Stimulated activated CD8-positive, alpha-beta memory T cell treated with anti-CD3 and anti-CD28 coated beads, Interleukin-15, amount 100 ng/mL, for 24 hours (primary cell): ENCODE measurements at places on chromosomes 4 and X.

DNA sequence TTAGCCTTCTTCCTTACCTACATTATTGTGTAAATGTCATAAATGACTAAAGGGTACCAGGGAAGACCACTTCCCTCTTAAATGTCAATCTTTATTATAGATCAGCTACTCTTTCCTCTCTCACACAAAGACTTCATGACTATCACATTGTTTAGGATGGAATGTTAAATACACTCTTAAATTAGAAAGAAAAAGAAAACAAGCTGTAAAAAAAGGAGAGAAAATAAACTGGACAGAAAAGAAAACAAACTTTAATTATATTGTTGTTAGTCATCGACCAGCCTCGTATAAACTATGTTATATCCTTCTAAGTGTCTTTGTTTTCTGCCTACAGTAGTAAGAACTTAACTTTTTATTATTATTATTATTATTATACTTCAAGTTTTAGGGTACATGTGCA is 666.4 kb upstream of the NR3C2 start:
- DNase-seq: no peak

DNA sequence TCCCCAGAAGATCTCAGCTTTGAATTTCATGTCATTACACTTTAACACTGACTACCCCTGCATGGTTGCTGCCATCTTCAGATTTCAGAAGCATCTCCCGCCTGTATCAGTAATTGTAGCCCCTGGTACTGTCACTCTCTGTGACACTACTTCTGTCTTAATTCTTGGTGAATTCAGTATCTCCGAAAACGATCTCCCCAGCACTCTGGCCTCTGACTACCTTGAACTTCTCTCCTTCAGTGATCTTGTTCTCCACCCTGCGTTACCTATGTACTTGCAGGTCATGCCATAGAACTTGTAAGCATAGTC is 53.8 kb upstream of the ABCG2 start:
- no peak for DNase-seq

DNA sequence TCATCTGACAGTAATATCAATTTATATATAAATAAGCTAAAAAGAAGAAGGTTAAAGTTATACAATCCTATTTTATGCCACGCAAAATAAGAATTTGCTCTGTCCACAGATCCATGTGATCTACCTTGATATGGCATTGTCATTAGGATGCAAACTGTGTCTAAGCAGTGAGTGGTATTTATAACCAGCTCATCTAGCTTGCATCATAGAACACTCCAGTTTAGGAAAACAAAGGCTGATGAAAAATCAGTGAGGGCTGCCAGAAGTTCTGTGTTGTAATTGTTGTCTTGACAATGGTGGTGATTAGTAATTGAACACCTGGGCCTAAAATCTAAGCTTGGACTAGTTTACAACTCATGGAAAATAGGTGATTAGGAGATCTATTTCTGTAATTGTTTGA is 111.0 kb downstream of the CPE start:
- no peak for DNase-seq

DNA sequence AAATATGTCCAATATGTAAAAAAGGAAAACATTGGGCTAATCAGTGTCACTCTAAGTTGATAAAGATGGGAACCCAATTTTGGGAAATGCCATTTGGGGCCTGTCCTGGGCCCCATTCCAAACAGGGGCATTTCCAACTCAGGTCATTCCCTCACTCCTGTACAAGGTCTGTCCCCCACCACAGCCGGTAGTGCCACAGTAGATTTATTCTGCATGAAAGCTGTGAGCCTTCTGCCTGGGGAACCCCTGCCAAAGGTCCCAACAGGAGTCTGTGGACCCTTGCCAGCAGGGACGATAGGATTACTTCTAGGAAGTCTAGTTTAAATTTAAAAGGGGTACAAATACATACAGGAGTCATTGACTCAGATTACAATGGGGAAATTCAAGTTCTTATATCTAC is 317.6 kb upstream of the GNPDA2 start:
- no peak for DNase-seq

DNA sequence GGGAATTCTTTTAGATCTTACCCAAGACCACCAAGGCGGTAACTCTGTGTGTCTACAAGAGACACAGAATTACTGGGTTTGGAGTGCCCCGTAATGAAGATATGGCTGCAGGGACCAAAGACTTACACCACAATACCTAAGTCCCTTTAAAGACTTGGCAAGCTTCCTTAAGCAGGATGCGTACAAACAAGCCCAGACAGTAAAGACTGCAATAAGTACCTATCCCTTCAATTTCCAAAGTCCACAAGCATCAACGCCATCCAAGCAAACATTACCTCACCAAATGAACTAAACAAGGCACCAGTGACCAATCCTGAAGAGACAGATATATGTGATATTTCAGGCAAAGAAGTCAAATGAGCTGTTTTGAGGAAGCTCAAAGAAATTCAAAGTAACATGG is 42.3 kb upstream of the RNF128 start:
- DNase-seq: no peak

- no peak for DNase-seq
These were observed 25.5 kb downstream of the FAM120C start for GRCh38 chrX:54157561-54157960.

- DNase-seq: no peak
These were observed 756.9 kb downstream of the FAT4 start for GRCh38 chr4:126071346-126072333.

DNA sequence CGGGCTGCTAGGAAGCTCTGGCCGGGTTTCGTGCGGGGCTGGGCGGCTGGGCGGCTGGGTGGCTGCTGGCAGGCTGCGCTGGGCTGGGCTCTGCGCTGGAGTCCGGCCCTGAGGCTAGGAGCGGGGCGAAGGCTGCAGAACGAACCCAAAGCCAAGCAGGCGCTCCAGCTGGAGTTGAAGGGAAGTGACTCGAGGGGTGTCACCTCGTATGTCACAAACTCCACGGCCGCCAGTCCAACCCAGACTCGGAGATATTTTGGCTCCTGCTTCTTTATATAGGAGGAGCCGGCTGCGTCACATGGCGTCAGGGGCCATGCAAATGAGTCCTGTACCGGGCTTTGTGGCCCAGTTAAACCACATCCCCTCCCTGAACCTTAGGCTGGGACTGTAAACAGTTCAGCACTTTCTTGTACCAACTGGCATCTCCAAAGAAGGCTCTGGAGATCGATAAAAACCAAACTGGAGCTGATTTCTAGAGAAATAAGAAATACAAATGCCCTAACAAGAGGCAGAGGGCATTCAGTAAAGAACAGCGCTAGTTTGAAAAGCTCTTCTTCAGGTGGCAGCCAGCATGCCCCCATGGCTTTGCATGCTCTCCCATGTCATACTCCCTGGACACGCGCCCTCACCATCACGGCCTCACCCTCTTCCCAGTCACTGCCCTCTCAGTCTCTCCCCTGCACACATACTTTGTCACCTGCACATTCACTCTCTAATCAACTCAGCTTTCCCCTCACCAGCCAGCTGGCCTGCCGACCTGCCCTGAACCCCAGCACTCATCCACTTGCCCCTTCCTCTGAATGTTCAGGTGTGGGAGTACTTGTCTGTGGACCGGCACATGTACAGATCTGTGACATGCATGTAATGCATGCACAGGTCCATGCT is 58.5 kb downstream of the TSC22D3 start:
- peak; percentile 27 for DNase-seq

DNA sequence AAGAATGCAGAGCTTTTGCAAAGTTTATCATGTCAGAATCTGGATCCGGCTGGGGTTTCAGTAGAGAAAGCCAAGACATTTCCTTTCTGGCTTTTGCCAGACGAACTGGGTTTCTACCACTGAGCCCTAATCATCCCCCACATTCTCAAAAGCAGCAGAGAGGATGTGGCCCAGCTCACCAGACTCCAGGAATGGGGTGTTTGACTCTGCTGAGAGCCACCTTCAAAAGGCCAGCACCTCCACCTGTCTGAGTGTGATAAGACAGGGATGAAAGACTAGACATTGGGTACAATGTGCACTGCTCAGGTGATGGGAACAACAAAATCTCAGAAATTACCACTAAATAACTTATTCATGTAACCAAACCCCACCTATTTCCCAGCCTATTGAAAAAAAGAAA is 25.7 kb upstream of the CCKAR start:
- DNase-seq: no peak

- no peak for DNase-seq
These were observed 25.8 kb downstream of the RGS12 start for GRCh38 chr4:3318561-3319021.

DNA sequence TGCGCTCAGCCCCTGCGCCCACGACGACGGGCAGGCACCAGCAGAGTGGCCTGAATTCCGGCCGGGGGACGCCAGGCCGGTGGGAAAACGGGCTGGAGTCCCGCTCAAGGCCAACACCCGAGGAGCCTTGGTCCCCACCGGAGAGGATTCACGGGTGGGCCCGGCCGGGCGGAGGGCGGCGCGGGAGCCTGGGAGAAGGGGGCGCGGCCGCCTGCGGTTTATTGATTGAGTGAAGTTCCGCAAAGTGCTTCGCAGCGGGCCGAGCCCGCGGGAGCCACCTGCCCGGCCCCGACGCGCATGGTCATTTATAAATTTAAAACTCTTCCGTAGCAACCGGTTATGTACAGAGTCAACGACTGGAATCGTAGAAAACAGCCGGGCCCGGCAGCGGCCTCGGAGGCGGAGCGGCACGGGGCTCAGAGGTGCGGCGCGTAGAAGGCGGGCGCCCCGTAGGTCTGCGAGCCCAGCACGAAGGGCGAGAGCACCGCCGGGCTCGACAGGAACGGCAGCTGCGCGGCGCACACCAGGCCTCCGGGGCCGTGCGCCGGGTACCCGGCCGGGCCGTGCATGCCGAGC is 3.6 kb downstream of the NKX1-1 start:
- no peak for DNase-seq

- DNase-seq: no peak
These were observed 9.7 kb upstream of the LAP3 start for GRCh38 chr4:17567271-17567670.

GRCh38 chrX:10001496-10001895 is 34.3 kb downstream of the CLDN34 start:
- DNase-seq: no peak

DNA sequence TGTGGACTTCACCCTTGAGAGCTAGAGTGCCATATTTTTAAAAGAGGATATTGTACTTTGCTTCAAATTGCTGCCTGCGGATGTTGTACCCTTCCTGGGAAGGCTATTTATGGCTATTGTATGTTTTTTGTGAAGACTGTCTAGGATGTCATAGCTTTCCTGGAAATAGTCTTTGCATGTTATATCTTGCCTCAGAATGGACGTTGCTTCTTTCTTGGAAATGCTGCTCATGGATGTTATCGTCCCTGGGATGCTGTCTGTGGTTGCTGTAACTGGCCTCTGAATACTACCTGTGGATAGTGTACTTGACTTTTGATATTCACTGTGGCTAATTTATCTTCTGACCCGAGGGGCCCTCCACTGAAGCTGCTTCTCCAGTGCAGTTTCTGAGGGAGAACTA is 146.8 kb downstream of the ENOX2 start:
- DNase-seq: no peak

GRCh38 chr4:71167083-71167482 is 171.7 kb upstream of the SLC4A4 start:
- DNase-seq: no peak

- DNase-seq: no peak
These were observed 338.8 kb downstream of the BCOR start for GRCh38 chrX:39758791-39759525.

- DNase-seq: no peak
These were observed 12.8 kb downstream of the DMP1 start for GRCh38 chr4:87662871-87663270.

DNA sequence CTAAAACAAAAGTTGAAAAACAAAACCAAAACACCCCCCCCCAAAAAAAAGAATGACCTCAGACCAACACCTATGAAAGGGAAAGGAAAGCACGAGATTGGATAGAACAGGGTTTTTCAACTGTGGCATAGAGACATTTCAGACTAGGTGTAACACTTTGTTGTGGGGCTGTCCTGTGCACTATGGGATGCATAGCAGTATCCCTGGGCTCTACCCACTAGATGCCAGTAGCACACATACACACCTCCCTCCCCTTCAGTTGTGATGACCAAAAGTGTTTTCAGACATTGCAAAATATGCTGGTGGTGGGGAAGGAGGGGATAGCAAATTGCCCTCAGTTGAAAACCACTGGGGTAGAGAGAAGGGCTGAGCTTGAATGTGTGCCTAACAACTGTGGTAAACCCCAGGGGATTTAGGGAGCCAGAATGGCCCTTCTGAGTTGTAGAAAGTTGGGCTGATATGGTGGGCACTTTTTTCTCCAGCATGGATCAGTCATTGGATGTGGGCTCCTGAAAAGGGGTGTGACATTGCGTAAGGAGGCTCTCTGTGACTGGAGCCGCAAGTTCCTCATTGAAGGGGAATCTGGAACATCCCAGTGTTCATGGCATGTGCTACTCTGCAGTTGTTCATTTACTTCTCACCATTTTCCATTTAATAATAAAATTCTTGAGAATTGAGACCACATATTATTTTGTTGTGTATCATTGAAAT is 8.8 kb upstream of the GEMIN8 start:
- no peak for DNase-seq

- no peak for DNase-seq
These were observed 4.4 kb upstream of the FAM184B start for GRCh38 chr4:17785858-17786257.

DNA sequence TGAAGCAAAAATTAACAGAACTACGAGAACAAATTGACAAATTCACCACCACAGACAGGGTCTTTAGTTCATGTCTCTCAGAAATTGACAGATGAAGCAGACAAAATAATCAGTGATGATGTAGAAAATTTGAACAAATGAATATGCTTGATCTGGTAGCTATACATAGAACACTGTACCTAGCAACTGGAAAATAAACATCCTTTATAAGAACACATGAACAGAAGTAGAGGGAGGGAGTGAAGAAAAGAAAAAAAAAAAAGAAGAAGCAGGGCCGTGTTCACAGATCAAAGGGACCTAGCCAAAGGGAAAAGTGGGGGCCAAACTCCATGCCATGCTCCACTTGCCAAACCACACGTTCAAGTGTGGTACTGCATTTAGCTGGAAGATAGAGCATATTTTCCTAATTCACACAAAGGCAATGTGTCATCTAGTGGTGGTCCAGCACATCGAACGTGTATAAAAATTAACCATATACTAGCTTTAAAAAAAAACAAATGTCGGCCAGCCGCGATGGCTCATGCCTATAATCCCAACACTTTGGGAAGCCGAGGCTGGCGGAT is 5.6 kb upstream of the THOC2 start:
- no peak for DNase-seq

DNA sequence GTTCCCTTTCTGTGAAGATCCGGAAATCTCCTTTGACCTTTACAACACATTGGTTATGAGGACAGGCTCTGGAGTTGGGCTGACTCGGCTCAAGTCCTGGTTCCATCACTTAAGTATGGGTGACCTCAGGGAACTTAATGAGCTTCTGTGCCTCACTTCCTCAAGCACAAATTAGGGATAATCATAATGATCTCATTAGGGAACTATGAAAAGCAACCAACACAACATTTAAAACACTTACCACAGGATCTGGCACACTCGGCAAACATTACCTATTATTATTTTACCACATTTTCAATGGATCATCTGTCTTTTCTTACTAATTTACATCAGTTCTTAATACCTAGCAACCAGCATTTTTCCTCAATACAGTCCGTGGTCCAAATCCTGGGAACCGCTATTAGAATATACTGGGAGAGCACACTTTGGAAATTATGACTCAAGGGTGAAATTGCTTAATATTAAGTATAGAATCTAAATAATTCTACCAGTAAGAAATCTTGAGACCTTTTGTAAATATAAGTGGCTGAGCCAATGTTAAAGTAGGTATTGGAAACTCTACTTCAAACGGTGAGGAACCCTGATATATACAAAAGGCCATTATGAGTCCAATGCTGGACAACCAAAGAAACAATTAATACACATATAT is 19.6 kb downstream of the ADGRA3 start:
- no peak for DNase-seq

- DNase-seq: no peak
These were observed 13.9 kb upstream of the SEC24B start for GRCh38 chr4:109419679-109420078.

GRCh38 chr4:177339477-177340374 is 30.1 kb downstream of the NEIL3 start:
- no peak for DNase-seq
